ENCODE measurements at places on chromosomes 13 and 19.

GRCh38 chr13:21657538-21657937 is 13.3 kb upstream of the FGF9 start:
- no peak for DNase-seq

- no peak for DNase-seq
These were observed 14.4 kb downstream of the NFIC start for GRCh38 chr19:3380829-3381228.

DNA sequence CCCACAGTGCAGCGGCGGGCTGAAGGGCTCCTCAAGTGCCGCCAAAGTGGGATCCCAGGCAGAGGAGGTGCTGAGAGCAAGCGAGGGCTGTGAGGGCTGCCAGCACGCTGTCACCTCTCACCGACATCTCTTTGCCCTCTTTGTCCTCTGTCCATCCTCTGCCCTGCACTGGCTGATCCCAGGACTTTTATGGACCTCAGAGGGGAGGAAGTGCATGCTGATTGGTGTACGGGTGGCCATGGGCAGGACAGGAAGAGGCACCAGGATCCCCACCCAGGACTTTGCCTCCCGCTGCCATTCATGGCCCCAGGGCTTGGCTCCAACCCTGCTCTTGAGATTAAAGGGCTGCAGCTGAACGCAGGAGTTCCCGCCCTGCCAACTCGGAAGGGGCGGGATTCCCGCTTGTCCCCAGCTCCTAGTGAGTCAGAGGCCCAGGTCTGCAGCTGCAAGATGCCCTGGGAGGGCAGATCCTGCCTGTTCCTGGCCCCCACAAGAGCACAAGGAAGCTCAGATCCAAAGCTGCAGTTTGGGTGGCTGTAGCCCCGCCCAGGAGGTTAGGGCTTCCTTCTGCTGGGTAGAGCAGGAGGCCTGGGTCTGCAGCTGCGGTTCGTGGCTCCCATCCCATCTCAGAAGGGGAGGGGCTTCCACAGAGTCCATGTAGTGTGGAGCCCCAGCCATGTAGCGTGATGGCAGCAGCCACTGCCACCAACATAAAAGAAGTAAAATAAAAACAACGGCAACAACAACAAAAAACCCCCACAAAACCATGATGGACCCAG is 1716.7 kb downstream of the SLITRK1 start:
- DNase-seq, result no peak

DNA sequence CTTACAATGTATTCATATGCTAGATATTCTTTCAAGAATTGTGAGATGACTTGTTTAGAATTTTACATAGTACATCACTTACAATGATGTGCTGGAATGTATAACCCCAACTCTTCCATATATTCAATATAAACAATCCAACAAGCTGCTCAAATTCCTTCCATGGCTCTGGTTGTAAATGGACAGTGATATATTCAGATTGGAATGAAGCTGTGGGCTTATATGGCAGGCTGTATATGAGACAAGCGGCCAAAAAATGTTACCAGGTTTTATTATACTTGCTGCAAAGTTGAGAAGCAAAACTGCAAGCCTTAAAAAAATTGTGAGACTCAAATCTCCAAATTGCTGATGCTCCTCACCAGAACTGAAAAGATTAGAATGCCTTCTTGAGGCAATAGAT is 83.6 kb upstream of the KLF12 start:
- DNase-seq, result no peak

DNA sequence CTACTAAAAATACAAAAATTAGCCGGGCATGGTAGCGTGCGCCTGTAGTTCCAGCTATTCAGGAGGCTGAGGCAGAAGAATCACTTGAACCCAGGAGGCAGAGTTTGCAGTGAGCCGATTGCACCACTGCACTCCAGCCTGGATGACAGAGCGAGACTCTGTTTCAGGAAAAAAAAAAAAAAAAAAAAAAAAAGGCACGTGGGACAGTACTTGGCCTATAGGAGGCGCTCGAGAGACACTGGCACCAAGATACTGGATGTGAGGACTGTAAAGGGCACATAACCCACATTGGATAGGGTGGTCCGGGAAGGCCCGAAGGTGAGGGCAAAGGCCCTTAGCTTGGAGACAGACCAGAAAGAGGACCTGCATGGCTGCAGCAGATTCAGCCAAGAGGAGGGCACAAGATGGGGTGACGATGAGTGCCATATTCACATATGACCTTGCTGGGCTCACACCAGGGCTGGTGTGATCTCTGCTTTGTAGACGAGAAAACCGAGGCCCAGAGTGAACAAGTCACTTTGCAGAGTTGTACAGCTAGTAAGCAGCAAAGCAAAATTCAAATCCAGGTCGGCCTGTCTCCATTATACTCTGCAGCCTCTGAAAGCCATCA is 89.4 kb downstream of the DPF1 start:
- DNase-seq, result no peak

- DNase-seq, result no peak
These were observed 223.0 kb downstream of the DCLK1 start for GRCh38 chr13:35908226-35908625.

GRCh38 chr19:39407410-39407659 is 688 bp downstream of the ZFP36 start:
- no peak for DNase-seq

DNA sequence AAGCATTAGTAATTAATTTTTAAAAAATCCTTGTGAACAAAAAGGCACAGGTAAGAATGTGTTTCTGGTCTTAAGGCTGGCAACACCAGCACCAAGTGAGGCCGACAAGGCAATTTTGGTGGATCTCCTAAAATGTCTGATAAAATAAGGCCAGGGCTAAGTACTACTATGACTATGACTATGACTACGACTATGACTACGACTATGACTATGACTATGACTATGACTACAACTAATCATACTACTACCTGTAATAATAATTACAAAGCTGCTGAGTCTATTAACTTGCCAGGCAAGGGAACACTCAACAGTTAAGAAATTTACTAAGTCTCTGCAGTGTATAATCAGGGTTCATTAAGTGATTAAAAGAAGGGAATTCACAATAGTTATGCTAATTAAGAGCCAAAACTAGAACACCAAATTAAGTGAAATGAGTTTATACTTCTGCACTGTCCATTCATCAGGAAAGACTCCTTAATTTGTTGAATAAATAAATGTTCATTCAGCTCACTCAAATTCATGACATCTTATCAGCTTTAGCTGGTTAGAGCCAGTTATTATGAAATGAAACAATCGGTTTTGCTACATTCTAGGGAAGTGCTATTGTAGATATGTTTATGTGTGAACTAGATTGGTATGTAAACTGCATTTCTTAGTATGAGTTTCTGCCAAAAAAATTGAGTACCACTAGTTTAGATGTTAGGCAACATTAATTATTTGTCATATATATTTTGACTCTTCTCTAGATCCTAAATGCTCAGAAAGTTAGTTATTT is 1626.2 kb upstream of the PCDH20 start:
- DNase-seq, result no peak

GRCh38 chr19:10431254-10431942 is 11.1 kb downstream of the PDE4A start:
- DNase-seq, result no peak

All from left forelimb (tissue), 1 donor.